ENCODE measurements at places on chromosomes 1 and 21.
A peak's percentile ranks its signal among the peaks of the same experiment; 100 is the strongest.

DNA sequence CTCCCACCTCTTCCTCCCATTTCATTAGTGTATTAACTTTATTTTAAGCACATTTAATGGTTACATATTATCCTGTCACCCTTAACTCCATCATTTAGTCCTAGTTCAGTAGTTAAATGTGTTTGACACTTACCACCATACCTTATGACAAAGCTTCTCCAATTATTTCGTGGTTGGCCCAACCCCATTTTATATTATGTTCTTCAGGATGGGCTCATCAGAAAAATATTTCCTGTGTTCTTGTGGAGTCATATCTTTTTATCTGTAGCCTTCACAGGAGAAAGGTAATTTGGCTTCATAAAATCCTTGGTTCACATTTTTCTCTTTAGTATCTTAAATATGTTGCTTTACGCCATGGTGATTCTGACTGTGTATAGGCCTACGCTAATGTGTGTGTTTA is 142.3 kb upstream of the COL6A1 start:
- DNase-seq = no peak

DNA sequence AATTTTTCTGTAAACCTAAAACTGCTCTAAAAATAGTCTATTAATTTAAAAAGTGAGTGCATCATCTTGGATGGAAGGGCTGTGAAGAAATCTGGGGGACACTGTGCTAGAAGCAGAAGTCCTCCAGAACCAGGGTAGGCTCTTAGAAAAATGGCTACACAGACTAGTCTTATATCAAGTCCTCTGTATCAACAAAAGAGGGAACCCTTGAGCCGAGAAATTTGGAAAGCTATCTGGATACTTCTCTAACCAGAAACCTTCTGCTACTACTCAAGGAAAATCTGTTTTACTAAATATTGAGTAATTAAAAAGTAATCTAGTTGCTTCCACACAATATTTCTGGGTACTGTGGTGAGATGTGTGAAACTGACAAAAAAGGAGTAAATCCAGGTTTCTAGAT is 92.1 kb downstream of the WDR3 start:
- DNase-seq = no peak

DNA sequence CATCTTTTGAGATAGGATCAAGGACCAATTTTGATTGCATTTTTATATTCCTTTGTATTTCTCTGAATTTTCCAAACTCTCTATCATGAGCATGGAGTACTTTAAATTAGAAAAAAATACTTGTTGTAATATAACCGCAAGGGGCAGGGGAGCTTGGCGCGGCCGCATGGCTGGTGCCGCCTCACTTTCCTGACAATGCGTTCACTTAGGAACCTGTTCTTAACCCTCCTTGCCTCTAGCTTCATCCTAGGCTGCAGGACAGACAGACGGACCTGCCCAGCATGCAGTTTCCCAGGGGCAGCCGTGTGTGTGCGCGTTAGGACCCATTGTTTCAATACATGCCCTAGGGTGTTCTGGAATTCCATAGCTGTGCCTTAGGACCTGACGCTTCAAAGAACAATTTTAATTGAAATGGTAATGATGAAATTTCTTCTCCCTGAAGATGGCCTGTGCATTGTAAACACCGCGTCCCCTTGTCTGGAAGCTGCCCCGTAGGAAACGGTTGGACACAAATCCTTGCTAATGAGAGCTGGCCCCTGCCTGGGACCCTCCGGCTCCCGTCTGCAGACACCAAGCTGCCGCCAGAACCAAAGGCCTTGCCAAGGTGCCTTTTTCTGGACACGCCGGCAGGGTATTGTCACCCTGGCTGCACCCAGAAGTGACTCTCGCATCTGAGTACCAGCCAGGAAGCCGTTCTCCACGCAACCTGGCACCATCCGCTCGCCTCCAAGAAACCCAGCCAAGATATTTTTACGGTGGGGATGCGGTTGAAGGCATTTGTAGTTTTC is 466.4 kb downstream of the NPHP4 start:
- no peak for DNase-seq

GRCh38 chr1:87642581-87643221 is 314.0 kb downstream of the LMO4 start:
- DNase-seq = no peak

- no peak for DNase-seq
Observed at GRCh38 chr1:2151911-2152310, 42.7 kb downstream of the FAAP20 start.

DNA sequence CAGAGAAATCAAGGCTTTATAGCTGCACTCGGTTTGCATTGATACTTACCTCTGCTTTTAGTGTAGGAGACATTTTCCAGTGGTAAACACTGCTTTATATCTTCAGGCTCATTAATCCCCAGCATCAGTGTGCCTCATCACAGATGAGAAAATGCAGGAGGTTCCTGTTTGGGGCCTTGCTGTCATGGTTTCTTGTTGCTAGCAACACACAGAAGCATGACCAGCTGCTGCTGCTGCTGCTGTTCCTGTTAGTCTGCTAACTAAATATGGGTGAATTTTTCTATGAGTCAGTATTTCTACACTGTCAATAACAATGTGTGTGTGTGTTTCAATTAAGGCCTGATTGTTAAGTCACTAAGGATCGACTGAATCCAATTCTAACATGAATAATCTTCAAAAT is 85.8 kb upstream of the RGS1 start:
- DNase-seq = peak; percentile 67

DNA sequence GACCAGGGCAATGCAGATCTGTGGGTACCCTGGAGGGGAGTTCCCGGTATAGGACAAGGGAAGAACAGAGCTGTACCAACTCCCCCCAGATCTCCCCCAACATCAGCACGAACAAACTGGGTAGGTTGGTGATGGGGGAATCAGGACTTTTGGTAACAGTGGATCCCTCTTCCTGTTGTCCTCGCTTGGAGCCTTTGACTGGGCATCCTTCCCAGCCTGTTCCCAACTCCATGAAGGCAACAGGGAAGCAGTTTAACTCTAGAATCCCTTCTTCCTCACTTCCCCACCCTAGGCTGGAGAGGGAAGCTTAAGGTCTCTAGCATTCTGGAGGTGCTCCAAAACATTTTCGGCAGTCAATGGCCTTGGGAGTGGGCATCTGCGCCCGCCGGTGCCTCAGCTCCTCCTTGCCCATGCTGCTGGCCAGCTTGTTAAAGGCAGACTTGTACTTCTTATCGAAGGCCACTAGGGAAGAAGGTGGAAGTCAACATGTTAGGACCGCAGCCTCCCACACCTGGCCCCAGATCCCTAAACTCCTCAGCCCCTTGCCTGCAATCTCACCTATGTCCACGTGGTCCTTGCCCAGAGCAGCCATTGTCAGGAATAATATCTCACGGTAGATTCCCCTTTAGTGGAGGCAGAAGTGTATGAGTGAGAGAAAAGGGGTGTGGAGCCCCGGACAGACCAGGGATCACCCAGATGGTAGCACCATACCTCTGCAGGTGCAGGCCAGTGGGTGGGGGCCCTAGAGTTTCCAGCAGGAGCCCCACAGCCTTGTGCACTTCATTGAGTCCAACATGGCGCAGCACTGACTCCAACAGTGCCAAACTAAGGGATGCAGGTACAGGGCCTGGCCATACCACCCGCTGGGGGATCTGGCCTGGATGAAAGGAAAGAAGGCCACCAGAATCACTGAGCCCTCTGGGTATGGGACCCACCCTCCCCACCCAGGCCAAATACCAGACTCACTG is 7.5 kb upstream of the GATAD2B start:
- no peak for DNase-seq

DNA sequence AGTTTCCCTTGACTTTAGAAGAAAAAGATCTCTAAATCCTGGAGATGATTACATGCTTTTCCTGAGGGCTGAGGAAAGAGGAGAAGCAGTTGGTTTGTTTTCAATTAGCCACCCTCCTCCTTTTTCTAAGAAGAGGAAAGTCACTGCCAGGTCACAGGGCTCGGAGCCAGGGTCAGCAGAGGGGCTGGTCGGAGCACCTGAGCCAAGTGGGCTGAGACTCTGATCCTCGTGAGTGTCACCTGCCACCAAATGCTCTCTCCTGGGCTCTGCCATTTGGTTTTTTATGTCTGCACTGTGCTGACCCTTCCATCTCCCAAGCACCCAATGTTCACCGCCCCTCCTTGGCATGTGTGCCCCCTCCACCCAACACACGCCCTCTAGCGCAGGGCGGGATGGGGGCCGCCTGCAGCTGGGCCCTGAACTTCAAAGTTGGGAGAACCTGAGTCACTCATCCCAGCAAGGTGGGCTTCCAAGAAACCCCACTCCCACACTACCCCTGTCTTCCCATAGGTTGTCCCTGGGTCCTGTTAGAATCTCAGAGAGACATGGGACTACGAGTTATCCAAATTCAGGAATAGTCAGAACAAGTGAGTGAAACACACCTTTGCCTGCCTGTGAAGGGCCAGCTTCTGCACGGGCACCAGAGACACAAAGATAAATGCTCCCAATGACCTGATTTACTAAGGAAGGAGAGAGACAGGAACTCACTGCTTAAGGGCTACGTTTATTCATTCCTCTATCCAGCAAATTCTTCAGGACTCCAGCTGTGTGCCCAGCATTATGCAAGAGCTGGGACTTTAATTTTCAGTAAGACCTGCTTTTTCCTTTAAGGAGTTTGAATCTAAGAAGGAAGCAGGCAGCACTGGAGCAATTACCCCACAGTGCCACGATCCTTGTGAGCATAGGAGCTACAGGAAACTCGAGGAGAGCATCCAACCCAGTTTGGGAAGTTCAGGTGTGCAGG is 127.5 kb downstream of the RHOU start:
- DNase-seq = no peak

DNA sequence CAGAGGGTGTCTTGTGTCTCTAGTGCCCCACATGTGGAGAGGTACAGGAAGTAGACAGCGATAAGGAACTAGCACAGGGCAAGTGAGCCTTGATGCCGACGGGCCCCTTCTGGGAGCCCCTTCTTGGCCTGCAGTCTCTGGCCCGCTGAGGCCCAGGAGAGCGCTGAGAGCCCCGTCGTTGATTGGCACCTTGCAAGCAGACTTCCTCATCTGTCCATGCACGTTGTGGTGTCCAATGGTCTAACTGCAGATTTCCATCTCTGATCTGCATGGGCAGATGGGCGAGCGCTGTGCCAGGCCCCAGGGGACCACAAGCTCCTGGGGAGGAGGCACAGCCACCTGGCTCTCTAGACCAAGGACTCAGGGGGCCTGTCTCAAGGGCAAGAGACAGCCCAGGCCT is 32.4 kb downstream of the PLEKHA6 start:
- DNase-seq = no peak

DNA sequence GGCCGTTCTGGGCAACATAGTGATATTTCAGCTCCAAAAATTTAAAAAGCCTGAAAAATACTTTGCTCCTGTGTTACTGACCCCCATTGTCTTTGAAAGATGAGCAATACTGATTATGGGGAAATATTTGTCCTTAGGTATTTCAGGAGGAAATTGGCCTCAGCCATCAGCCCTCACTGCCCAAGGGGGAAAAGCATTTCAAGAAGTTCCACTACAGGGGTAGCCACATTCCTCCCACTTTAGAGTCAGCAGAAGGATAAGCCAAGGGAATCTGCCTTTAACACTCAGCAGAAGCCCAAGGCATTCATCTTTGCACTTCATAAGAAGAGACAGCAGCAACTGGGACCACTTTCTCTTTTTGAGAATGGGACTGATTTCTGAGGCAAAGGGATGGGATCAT is 40.5 kb upstream of the ZNF326 start:
- DNase-seq = no peak

- no peak for DNase-seq
Observed at GRCh38 chr1:172180501-172181285, 239.8 kb upstream of the C1orf105 start.

GRCh38 chr1:216531263-216532239 is 108.3 kb upstream of the USH2A start:
- no peak for DNase-seq

- DNase-seq = no peak
Observed at GRCh38 chr1:44609412-44609767, 64.9 kb downstream of the TMEM53 start.

DNA sequence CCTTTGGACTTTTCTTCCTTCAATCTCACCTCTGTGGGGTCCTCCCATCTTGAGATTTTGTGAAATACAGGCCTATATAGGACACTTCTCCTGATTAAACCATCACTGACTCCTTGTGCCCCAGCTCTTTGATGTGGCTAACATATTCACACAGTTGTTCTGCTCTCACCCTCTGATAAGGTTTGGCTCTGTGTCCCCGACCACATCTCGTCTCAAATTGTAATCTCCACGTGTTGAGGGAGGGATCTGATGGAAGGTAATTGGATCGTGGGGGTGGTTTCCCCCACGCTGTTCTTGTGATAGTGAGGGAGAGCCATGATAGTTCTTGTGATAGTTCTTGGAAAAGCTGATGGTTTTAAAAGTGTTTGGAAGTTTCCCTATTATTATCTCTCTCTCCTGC is 19.7 kb downstream of the LRRC7 start:
- no peak for DNase-seq

DNA sequence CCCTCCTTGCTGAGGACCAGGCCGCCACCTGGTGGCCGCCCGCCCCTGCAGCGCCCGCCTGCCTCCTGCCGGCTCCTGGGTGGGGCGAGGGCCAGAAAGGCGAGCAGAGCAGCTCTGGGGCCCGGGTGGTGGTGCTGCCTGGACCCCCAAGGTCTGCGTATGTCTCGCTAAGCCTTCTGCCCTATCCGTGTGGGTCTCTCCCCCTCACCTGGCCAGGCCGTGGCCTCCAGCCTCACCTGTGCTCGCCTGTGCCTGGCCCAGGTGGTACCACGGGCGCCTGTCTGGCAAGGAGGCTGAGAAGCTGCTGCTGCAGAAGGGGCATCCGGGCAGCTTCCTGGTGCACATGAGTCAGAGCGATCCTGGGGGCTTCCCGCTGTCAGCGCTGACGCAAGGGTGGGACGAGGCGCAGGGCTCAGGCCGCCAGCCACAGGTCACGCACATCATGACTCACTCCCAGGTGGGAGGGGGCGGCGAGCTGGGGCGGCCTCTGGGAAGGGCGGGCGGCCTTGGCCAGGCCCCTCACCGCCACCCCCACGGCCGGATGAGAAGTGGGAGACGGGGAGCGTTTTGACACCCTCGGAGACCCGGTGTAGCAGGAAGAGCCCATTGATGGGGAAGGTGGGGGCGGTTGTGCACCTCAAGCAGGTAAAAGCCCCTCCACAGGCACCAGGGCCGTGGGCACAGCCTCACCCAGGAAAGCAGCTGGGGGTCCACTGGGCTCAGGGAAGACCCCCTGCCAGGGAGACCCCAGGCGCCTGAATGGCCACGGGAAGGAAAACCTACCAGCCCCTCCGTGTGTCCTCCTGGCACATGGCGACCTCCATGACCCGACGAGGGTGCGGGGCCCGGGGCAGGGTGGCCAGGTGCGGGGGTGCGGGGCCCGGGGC is 9.9 kb downstream of the RNF223 start:
- DNase-seq = no peak

GRCh38 chr1:3703786-3704371 is 48.4 kb upstream of the CCDC27 start:
- DNase-seq = no peak
